Activated gamma-delta T cell treated with anti-CD3 and anti-CD28 coated beads, Interleukin-2, amount 50 U/mL, for 16 hours (primary cell): ENCODE measurements at places on chromosomes 7 and 10.

DNA sequence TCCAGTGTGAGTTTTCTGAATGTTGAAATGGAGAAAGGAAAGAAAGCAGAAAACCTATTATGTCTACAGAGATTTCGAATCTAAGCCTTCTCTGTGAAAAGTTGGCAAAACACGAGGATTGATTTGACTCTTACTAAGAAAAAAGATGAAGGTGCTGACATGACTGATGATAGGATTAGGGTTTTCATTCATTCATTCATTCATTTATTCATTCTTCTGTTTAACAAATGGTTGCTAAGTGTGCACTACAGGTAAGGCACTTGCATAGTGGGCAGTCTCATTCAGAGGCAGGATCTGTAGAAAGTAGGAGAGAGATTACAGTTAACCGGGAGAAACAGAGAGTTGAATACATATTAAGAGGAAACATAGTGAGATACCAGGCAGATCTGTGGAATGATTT lies 137.1 kb downstream of the ZNF365 start:
- DNase-seq, result no peak

DNA sequence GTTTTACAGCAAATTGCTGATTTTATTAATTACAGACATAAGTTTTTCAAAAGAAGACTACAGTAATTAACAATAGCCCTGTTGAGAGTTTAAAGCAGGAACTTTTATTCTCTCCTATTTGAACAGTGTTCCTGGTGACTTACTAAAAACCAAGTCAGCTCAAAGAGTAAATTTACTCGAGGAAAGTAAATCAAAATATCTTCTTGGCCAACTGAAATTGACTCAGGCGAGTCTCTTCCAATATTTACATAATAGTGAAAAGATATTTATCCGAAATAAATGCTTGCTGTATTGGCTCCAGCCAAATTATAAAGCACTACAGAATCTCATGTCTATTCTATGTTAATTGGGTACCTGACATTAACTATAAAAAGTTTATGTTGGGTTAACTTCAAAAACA lies 13.2 kb downstream of the CYTH3 start:
- no peak for DNase-seq

DNA sequence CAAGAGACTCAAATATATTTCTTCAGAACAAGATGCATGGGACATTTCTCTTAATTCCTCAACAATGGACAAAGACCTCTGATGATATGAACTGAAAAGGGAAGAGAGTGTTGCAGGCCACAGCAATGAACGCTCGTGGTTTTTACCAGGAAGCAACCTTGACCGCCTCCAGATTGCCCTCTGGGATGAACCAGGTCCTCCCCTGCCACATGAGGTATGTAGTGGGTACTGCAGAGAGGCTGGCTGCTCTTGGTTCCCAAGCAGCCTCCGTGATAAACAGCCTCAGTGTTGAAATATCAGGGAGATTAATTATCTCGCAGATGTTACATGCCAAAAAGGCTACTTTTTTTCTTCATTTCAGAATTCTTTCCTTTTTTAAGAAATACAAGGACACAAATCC lies 338.8 kb downstream of the ELMO1 start:
- no peak for DNase-seq

DNA sequence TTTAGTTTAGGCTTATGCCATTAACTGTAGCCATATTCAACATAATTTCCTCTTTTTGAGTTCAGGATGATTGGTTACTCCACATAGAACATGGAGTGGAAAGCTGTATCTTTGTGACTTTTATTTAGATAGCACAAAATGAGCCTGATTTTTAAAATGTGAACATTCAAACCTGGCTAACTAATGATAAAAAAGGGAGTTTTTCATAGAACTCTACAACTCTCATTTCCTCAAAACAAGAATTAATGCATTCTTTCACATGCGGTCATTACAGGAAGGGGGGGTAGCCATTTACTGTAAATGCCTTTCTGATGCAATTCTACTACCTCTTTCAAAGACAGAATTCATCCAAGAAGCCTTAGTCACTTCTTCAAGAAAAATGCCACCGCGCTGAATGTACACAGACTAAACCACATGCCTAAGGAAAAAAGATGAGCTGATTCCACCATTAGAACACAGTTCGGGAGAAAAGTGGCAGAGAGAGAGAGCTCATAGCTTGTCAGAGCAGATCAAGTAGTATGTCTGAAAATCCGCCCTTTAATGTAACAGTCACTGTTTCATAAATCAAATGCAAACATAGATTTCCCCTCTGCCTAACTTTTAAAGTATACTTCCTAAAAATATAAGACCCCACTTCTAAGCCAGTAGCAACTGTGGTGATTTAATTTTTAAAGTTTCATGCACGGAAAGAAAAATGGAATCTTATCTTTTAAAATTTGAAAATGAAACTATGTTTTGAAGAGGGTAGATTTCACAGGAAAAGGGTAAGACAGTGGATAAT lies 226.4 kb upstream of the KLF14 start:
- peak; percentile 35 for DNase-seq

DNA sequence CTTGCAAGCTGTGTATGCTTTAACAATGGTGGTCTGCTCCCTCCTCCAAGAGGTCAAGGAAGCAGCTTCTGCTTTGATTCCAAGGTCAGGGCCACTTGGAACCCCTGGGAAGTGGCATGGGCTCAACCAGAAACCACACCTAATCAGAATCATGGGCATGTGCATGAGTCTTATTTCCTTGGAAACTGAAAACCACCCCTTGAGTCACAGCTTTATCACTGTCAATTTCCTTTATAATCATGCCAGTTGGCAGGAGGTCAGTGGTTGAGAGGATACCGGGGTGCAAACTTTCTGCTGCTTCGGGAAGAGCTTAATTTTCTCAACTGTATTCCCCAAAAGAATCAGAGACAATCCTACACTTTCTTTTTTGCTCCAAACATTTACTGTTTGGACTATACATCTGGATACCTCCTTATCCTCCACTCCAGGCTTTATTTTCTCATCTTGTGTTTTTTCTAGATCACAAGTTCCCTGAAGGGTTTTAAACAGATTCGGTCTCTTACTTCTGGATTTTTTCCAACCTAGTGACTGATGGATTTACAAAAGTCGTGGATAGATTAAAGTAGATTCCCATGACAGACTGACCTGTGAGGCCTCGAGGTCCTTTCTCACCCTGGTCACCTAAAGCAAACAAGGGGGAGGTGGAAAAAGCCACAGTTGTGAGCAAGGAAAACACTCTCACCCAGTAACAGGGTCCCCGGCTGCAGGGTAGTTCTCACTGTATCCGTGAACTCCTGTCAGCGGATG lies 36.0 kb downstream of the COL17A1 start:
- no peak for DNase-seq

DNA sequence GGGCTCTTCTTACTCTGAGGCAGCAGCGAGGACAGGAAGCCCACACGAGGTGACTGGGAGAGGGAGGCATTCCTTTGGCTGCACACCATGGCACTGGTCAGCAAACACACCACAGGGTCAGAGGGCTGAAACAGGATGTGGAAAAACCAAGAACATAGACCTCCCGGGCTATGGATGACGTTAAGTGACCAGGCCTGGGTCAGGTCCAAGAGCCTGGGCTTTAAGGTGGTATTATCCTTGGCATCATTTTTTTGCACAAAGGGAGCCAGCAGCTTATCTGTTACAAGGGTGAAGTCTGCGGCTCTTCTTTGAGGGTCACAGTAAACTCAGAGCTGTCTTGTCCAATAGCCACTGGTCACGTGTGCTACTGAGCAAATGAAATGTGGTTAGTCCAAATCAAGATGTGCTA lies 7.0 kb downstream of the WDR91 start:
- no peak for DNase-seq

DNA sequence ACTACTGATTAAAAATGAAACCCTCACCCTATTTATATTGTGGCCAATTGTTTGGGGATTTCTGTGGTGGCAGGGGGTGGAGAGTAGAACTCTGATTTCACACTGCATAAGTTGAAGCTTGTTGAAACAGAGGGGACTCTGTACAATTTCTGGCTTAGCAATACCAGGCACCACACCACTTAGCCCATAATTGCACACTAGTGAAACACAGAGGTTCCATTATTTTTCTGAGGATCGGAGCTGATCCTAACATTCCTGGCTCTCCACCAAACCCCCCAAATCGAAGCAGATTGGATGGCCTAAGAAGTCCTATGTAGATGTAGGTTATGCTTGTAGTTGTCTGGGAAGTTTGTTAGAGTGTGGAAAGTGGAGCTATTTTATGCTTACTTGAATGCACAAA lies 47.0 kb downstream of the PTN start:
- DNase-seq, result no peak

DNA sequence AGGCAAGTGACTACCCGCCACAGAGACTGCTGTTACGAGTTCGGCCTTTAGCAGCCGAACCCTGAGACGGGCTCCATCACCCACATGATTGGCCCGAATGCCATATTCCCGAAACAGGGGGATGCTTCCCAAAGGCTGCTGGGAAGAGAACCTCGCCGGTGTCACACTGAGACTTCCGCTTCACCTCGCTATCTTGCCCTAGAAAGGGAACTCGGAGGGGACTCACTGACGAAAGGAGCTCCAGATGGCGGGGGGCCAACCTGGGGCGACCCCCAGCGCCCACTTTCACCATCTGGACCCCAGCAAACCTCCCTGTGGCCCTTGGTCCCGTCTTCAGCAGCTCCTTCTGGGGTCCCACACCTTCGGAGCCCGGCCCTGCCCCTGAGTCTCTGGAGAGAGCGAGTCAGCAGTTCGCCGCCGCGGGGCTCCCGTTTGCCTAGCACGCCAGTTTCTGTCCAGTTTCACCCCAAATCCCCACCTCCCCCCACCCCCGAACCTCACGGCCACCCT lies 529 bp downstream of the HPS1 start:
- DNase-seq, result no peak

GRCh38 chr7:5528071-5528814 lies 104.6 kb upstream of the TNRC18 start:
- no peak for DNase-seq

DNA sequence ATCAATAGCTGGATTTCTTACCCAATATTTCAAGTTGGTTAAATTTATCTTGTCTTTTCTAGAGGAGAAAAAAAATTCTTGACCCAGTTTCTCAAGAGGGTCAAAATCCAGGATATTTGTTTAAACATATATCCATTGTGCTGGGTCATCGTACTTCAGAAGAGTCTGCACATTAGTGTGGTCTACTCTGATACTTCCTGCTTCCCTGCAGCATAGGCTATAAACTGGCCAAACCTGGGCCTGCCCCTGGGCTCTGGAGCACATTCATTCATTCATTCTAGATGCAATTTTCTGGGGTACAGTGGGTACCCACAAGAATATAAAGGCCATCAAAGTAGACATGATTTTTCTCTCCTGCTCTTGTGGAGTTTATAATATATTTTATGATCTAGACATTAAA lies 142.1 kb upstream of the WNT16 start:
- DNase-seq, result no peak

DNA sequence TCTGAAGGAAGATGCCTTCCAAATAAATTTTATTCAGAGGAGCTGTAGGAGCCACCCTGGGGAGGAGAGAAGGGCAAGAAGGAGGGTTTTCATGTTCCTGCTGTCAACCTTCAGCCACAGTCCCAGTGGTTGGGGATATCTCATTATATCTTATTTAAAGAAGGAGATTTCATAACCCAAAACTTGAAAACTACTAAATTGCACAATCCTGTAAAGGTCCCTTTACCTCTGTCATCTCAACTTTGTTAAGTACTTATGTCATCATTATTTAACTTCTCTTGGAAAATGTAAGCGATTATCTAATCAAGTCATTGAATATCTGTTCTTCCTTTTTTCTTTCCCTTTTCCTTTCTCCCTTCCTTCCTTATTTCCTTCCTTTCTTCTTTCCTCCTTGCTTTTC lies 794.5 kb upstream of the IGFBP3 start:
- DNase-seq, result no peak

DNA sequence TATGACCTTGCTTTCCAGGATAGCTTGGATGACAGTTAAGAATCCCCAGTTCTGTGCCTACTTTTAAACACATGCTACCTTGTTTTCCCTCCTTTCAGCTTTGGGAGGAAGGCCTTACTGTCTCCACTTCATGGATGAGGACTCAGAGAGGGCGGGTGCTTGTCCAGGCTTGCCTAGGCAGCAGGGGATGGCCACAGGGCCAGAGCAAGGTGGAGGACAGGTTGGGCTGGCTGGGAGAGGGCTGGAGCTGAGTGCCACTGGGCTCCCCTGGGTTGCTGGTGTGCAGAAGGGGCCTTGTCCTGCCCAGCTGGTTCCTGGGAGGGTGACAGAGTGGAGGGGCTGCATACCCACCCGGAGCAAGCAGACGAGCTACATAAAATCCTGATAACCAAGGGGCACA lies 117.8 kb downstream of the GRK5 start:
- no peak for DNase-seq

- DNase-seq, result no peak
Measured at GRCh38 chr7:150721970-150722373, 5.6 kb downstream of the GIMAP1 start.

GRCh38 chr7:36082216-36082615 lies 70.8 kb upstream of the EEPD1 start:
- DNase-seq, result no peak

GRCh38 chr7:127702052-127702652 lies 50.2 kb downstream of the SND1 start:
- DNase-seq, result no peak
